ENCODE measurements at places on chromosomes 6 and 20.

GRCh38 chr20:2596673-2597279 lies 55.7 kb upstream of the NOP56 start:
- no peak for DNase-seq

GRCh38 chr6:103797738-103798137 lies 1062.0 kb downstream of the HACE1 start:
- no peak for DNase-seq

- no peak for DNase-seq
Observed at GRCh38 chr20:53215166-53215565, 243.0 kb downstream of the TSHZ2 start.

DNA sequence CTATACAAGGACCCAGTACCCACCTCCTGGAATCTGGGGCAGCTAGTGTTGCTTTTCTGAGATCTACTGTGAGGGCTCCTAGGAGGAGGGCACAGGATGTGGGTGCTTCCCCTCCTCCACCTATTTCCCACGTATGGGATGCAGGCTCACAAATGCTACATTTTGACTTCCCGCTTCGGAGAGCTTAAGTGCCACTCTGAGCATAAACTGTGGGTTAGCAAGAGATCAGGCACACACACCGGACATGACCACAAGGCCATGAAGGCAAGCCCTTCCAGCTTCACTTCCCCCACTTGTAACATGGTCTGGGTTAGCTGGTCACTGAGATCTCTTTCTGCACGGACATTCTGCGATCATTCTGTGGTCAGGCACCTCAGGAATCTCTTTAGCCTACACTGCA lies 15.7 kb upstream of the TGM3 start:
- no peak for DNase-seq

- no peak for DNase-seq
Observed at GRCh38 chr20:10666221-10667076, 7.3 kb downstream of the JAG1 start.

- no peak for DNase-seq
Observed at GRCh38 chr6:27565839-27566779, 93.2 kb upstream of the ZNF184 start.

GRCh38 chr6:1679688-1680068 lies 70.0 kb downstream of the FOXC1 start:
- no peak for DNase-seq

DNA sequence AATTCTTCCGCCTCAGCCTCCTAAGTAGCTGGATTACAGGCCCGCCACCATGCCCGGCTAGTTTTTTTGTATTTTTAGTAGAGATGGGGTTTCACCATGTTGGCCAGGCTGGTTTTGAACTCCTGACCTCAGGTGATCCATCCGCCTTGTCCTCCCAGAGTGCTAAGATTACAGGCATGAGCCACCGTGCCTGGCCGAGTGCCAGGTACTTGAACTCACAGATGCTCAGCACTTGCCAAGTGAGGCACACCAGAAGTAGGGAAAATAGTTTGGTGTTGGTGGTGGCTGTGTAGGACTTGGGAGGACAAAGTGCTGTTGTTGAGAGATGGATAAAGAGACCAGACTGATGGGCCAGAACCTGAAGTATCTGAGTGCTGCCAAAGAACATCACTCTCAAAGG lies 40.0 kb upstream of the MBOAT1 start:
- DNase-seq = no peak

GRCh38 chr6:44219815-44220784 lies 3.3 kb upstream of the SLC29A1 start:
- DNase-seq = no peak

GRCh38 chr6:14614631-14615030 lies 497.1 kb downstream of the CD83 start:
- DNase-seq = no peak

DNA sequence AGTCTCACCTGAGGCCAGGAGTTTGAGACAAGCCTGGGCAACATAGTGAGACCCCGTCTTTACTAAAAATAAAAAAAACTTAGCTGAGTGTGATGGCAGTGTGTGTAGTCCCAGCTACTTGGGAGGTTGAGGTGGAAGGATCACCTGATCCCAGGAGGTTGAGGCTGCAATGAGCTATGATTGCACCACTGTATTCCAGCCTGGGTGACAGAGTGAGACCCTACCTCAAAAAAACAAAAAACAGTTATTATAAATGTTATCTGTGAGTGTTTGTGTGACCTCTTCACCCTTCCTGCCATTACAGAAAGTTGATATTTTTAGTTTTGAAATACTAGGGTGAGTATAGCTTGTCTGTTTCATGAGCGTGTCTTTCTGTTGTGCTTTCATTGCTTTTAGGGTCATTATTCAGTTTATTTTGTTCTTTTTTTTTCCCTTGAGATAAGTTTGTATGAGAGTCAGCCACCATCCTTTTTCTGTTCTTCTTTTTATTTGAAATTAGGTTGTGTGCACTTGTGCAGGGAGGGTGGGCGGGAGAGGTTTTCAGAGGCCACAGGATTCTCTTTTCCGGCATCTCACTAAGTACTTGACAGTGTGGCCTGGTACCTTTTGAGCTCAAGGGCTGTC lies 26.2 kb downstream of the CDYL start:
- peak; percentile 62 for DNase-seq

- DNase-seq = no peak
Observed at GRCh38 chr6:14704383-14705271, 541.2 kb upstream of the JARID2 start.

- DNase-seq = no peak
Observed at GRCh38 chr20:51100617-51101016, 77.7 kb upstream of the KCNG1 start.

- DNase-seq = no peak
Observed at GRCh38 chr6:130574146-130574545, 208.3 kb downstream of the TMEM200A start.

DNA sequence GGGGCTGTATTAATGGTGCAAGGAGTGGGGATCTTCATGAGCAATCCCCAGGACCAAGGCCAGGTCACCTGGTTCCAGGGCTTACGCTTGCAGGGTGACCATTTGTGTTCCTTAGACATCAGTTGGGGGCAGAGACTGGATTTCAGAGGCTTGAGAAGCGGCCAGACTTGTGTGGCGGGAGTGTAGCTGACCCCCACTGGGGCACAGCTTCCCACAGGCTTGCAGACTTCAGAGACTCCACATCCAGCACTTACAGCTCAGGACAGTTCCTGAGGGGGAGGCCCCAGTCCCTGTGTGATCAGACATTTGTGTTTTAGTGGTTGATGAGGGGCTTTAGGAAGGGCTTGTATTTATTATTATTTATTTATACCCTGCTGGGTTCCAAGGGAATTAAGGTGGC lies 15.3 kb downstream of the TJAP1 start:
- no peak for DNase-seq

GRCh38 chr6:4085332-4085700 lies 6.4 kb upstream of the FAM217A start:
- DNase-seq = no peak

GRCh38 chr6:84093441-84094435 lies 60.2 kb downstream of the MRAP2 start:
- no peak for DNase-seq

- no peak for DNase-seq
Observed at GRCh38 chr6:73690056-73690455, 5.9 kb upstream of the CD109 start.

DNA sequence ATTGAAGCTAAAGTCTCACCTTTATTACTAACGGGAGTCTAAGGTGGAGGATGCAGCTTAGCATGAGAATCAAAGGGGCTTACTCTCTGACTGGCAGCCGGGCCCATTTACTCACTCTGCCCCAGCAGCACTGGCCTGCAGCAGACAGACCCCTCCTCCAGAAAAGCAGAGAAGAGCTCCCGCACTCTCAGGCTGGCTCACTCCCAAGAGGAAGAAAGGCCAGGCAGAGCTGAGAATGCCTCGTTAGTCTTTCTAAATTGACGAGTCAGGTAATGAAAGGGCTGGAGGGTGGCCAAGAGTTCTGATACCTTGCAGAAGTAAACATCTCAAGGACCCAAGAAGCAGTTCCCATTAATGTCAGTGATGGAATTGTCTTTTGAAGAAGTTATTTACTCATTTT lies 44.5 kb upstream of the IL20RA start:
- DNase-seq = no peak

- DNase-seq = no peak
Observed at GRCh38 chr6:108710551-108710950, 137.7 kb upstream of the ARMC2 start.

- no peak for DNase-seq
Observed at GRCh38 chr6:17103715-17104114, 1.9 kb downstream of the STMND1 start.

DNA sequence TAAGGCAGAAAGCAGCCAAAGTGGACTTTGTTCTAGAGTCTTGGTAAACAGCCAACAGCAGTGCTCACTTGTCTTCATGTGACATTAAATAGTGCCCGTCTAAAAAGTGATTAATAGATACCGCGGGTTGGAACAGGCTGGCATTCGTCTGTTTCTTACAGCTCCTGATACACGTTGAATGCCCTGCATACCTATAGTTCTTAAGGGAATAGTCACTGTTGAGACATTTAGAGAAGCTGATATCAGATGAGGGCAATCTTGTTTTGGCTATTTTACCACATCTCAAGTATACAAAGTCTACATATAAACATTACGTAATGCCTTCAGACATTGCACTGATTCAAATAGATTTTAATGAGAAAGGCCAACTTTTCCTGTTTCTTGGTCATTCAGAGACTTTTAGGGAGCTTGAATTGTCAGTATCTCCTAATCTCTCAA lies 374.9 kb upstream of the FLRT3 start:
- no peak for DNase-seq

- no peak for DNase-seq
Observed at GRCh38 chr20:32988008-32988407, 16.2 kb downstream of the SUN5 start.

DNA sequence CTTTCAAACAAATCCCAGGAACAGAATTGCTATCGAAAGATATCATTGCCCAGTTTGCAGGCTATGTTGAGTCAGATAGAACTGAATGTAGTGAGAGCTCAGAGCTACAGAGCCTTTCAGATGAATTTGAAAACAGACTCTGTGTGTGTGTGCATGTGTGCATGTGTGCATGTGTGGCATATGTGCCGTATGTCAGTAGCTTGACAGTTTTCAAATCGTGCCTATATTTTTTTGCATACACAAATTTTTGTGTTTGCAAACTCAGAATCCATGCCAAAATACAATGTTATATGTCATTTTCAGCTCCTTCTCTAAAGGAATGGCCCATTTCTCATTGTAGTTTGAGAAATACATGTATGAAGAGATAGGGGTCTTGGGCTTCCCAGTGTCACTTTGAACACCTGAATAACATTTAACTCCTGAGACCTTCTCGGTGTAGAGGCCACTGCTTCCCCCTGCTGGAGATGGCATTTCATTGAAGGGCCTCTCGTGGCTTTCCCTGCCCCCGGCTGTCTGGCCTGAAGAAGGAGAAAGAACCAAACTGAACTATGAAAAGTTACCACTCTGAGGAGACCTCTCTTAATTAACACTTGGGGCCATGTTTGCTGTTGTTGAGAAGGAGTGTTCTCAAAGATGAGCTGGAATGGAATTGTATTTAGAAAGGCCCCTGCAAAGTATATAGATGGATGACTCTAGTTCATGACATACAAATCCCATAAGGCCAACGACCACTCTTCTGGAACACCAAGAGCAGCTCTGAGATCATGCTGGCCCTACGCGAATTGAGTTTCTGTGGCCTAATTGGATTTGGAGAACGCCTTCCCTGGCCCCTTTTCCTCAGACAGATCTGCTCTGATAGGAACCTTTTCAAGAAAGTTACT lies 58.7 kb downstream of the VAPB start:
- DNase-seq = no peak

DNA sequence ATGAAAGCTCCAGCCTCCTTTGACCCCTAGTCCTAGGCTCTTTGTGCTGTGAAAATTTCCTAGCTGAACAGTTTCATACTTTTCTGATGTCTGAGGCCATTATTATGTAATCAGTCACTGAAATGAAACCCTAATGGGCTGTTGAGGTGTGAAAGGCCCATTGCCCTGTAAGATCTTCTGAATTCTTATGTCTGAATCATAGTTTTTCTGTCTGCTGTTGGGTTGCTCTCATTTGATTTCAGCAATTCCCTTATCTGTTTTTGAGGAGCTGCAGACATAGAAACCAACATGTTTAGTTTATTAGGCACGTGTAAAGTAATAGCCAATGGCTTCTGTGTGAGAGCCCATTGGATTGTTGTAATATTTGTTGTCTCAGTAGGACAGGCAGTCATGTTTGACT lies 118.1 kb downstream of the EYA4 start:
- no peak for DNase-seq

GRCh38 chr6:28675600-28675999 lies 149.9 kb downstream of the GPX5 start:
- no peak for DNase-seq

DNA sequence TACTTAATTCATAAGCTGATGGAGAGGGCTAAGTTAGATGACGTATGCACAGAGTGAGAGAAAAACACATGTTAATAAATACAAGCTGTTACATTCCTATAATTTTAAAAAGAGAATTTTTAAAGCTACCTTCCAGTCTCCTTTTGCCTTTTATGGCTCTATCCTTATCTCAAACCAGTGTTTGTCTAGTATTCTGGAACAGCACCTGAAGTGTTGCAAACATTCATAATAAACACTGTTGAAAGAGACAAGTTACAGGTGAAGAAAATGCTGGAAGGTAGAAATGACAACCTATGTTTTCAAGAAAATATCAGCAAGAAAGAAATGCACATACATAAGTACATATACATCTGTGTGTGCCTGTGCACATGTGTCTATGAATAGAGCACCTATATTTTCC lies 409.1 kb downstream of the PKHD1 start:
- DNase-seq = no peak

DNA sequence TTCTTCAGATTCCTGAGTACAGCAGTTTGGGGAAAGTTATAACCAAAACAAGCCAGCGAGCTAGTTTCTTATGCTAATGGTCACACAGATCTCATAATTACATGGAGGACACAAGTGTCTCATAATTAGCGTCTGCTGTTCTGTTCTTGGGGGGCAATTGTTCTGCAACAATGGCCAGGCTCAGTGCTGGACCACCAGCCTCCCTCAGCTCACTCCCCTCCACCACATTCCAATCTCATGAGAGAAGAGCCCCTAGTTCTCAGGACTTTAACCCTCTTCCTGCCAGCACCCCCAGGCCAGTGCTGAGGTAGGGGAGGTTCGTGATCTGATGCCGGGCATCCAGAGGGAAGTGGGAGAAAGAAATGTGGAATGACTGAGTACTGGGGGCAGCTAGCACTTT lies 20.2 kb upstream of the TOX2 start:
- no peak for DNase-seq
